ENCODE measurements at places on chromosomes 4 and X. TPM values are rescaled to one million over a fixed set of nuclear protein-coding genes. Genes with fewer than 3 reads are reported as not detected.

- no peak for DNase-seq
Observed at GRCh38 chr4:40734497-40734896, 15.3 kb upstream of the NSUN7 start.

DNA sequence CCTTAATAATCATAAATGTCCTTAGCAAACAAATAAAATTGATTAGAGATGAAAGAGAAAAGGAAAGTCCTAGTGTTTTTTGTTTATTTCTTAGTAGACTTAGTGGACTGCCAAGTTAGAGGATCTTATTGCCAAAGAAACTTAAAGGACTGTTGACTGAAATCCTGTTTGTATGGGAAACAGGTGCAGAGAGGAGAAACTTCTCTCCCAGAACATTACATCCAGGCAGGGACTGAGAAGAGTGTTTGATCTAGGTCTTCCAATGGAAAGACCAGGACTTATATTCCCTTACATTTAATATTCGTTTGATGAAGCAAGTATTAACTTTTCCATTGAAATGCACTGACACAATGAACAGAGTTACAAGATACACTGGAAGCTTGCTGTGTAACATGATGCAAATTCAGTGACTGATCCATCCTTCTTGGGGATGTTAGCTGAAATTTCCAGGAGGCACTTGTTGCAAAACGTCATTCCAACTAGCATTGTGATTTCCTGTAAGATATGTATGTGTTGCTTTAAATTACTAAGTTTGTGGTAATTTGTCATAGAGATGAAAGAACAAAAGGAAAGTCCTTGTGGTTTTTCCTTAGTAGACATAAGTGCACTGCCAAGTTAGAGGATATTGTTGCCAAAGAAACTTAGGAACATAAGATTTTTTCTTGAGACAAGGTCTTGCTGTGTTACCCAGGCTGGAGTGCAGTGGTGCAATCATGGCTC lies 505.6 kb downstream of the STIM2 start:
- DNase-seq, result no peak

DNA sequence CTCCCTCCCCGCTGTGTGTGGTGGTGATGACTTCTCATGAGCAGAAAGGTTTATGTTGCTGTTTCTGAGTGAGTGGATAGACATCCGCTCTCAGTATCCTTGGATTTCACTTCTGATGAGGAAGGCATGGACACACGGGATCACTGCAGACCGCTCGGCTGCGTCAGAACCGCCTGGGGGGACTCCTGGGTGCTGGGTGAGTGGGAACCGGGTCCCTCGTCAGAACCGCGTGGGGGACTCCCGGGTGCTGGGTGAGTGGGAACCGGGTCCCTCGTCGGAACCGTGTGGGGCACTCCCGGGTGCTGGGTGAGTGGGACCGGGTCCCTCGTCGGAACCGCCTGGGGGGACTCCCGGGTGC lies 9.0 kb downstream of the CTBP1 start:
- no peak for DNase-seq

- no peak for DNase-seq
Observed at GRCh38 chr4:41160856-41161255, 53.5 kb downstream of the APBB2 start.

- DNase-seq, result no peak
Observed at GRCh38 chr4:145552181-145552822, 66.9 kb upstream of the MMAA start.

GRCh38 chrX:134544135-134544512 lies 84.2 kb downstream of the HPRT1 start:
- DNase-seq, result no peak

DNA sequence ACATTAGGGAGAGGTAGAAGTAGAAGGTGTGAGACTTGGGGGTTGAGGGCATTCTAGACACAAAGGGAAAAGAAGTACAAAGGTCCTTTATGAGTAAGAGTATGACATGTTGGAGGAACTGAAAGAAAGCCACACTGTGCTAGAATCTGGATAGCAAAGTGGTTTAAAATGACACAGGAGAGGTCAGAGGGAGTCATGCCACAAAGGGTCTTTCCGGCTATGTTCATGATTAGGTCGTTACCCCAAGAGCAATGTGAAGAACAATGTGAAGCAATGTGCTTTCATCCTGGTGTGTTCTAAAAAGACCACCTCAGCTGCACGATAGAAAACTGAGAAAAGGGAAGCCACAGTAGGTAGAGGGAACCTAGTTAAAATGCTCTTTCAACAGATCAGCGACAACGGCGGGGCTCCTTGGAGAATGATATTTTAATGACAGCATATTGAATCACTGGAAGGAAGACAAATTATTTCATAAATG lies 29.2 kb downstream of the SMIM14 start:
- no peak for DNase-seq

- DNase-seq, result no peak
Observed at GRCh38 chr4:163694385-163694784, 199.9 kb downstream of the TMA16 start.

- DNase-seq, result no peak
Observed at GRCh38 chrX:66602381-66602938, 36.4 kb downstream of the EDA2R start.

DNA sequence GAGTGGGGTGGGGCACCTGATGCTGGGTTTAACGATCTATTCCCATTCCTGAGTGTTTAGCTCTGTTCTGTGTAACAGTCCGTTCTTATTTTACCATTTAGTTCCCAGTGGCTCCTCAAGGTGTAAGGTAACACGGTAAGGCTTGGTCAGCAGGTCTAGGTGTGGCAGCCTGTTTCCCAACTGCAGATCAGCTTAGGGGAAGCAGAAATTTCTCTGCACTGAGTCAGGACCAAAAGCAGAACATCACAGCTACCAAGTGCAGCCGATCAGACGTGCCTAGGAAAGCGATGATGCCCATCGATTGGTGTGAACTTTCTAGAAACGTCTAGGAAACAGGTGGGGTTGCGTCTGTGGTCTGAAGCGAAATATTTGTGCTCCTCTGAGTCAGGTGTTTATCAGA lies 240.1 kb downstream of the STIM2 start:
- no peak for DNase-seq

DNA sequence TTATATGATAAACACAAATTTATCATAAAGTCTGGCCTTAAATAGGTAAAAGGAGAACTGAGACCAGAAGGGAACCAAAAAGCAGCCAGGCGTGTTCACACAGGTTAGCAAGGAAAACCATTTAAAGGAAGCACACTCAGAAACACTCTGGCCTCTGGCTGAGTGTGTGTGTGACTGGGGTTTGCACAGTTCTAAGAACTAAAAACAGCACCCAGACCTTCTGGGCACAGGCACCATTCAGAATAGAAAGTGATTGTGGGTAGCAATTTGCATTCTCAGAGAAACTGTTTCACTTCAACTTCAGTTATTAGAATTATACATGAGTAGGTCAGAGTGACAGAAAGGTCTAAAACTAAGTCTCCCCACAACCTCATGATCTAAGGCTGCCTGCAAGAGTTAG lies 10.0 kb downstream of the GPR82 start:
- no peak for DNase-seq

DNA sequence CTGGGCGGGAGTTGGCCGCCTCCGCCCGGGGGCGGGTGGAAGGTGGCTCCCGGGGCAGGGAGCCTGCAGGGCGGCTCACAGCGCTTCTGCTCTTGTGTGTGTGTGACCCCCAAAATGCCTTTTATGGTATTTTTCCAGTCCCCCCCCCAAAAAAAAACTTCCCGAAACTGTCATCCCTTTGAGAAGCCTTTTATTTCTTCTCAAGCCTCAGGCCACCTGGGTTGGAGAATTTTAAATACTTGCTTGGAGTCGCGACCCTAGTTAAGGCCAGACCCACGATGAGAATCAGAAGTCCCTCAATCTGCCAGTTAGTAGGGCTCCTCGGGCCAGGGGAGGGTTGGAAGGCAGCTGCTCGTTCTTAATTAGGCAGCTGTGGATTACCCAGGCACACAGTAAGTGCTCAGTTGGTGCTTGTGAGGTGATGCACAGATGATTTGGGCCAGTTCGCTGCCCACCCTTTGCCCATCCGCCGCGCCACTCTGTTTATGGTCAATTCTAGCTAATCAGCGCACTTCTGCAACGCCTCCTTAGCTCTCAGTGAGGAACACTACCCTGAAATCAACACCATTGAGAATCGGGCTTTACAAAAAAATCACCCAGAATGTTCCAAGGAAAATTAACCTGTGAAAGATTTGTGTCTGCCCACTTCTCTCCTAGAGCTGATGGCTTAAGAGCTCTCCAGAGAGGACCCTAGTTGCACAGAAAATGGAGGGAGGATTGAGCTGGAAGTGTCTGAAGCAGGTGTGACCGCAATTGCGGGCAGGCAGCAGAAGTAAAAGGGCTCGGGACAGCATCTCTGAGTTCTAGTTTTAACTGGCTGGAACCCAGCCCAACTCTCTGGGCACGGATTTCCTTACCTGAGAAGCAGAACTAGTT lies 648 bp upstream of the SCD5 start:
- DNase-seq, result no peak

GRCh38 chrX:123487236-123487635 lies 245.6 kb downstream of the THOC2 start:
- DNase-seq, result no peak

GRCh38 chrX:153487590-153488071 lies 7.1 kb upstream of the BGN start:
- no peak for DNase-seq

DNA sequence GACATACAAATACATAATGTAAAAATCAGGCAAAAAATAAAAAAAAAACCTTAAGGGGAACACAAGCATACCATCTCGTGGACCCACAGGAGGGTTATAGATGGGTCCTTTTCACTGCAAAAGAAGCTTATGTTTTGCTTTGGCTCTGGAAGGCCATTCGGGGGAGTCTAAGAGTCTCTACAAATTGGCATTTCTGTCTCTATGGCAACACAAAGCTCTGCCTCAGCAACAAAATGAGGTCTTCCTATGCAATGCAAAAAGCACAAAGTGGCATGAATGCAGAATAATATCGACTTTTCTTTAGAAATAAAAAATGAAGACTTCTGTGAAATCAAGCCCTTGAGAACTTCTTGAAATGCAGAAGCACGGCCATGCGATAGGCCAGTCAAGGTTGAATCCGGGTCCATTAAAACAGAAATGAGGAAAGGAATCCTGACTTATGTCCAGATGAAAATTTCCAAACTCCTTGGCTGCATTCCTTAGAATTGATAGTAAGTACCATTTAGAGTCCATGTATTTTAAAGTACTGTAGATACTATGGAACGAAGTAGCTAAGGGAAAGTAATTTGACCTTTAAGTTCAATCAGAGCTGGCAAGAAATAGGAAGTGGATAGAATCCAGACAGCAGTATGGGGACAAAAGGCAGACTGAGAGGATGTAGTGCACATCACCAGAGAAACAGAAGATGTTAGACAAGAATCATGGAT lies 63.7 kb upstream of the PDLIM3 start:
- DNase-seq, result no peak

DNA sequence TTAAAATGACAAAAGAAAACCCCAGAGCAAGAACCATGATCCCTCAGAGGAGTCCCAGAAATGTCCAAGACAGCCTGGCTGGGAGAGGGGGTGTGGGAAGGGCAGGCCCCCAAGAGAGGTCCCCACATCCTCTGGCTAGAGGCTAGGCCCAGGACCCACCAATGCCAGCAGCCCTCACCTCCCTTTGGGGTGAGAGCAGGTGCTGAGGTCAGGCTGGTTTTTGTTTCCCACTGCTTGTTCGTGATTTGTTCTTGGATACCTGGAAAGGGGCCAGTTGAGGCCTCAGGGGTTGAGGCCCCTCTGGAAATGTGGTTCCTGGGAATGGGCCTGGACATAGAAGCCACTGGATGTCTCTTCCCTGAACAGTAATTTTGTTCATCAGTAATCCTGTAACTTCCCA lies 2.3 kb upstream of the GRSF1 start:
- DNase-seq, result no peak

DNA sequence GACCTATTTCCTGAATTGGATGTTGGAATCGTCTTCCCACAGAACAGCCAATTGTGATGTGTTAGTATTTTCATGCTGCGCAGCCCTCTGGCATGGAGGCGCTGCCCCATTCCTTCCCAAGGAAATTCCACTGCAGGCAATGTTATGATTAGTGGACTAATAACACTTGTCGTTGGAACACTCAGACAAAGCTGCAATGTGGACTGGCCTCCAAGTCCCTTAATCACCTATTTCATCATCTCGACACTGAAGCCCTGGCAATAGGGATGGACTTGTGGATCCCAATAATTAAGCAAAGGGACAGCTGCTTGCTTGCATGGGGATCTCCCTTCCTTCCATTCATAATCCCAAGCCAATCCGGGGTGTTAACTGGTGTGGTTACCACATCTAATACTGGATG lies 78.8 kb upstream of the PLAC1 start:
- DNase-seq, result no peak

DNA sequence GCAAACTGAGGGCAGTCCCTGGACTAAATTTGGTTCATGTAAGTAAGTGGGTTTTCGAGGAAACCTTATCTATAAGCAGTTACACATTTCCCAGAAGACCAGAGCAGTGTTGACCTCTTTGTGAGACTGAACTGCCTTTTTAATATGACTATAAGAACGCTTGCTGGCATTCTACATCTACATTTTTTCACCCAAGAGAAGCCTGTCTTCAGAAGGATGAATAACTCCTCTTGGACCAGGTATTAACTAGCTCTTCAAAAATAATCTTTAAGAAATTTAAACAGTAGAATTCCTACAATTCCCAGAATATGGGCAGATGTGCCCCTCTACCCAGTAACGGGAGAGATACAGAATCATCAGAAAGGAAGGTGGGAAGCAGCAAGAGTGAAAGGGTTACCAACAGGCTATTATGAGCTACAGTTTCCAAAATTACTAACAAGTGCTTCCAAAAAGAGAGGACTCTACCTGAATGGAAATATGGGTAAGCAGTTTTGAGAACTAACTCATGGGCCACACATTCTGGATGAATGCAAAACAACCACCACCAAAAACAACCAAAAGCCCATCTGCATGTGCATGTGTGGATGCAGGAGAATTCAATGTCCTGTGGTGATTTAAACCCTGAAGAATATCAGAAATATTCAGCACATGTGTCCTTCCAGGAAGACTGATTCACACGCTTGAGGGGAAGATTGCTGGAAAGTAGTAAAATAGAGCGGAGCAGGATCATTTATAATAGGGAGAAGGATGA lies 17.4 kb downstream of the BBS12 start:
- no peak for DNase-seq

Gene TRIM61
- polyA plus RNA-seq, result 3.1 TPM

Gene WNK3
- polyA plus RNA-seq, result 2.0 TPM

Gene CYTL1
- 5.6 TPM for polyA plus RNA-seq

Gene TMEM31
- polyA plus RNA-seq, result 1.1 TPM
